ENCODE measurements at places on chromosomes 2 and 18.

DNA sequence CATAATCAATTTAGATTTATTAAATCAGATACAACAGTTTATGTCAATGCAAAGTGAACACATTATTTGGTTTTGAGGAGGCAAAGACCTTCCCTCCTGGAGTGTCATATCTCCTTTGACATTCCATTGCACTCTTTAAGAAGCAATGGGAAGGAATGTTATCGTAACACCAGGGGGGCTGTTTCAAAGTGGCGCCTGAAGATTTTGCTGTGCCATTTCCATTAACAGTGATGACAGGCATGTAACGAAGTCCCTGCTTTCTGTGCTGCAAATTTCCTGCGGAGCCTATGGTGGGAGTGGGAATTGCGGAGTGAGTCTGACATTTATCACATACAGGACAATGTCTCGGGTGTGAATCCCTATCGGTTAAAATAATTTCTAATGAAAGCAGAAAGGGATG, 499.6 kb upstream of the RAB6C start:
- DNase-seq: no peak

DNA sequence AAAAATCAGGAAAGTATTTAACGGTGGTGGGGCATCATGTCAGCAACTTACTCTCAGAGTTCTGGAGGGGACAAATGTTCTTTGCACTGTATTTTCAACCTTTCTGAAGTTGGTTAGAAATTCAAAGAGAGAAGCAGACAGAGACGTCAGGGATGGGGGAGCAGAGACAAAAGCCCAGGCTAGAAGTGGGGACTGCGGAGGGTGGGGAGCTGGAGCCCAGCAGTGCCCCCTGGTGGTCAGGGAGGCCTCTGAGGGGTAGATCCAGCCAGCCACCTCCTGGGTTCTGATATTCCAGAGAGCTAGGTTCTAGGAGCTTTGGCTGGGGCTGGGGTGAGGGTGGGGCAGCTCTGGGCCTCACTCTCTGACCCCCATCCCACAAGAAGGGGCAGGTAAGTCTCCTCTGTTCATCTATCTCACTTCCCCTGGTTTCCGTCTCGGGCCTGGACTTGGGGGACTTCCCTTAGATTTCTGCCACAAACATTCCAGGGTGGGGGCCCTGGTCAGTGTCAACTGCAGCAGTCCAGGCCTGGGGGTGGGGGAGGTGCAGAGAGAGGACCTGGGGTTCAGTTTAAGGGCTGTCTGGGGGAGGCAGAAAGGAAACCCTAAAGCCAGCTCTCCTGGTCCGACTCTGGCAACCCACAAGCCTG, 8.9 kb downstream of the TNS1 start:
- DNase-seq: no peak

DNA sequence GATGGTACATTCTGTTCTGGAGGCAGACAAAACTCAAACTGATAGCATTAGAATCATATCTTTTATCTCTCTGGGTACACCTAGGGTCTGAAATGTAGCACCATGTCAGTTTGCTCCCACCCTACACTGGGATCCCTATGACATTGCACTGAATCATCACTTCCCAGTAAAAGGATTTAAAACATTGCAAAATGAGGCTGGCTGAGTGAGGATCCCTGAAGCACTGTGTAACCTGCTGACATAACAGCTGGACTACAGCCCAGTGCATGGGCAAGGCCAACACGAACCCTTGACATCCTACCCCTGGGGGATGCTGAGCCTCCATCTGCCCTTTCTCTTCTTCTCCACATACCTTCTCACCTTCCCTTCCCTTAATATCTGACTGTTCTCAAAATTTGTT, 253.2 kb downstream of the TTC32 start:
- DNase-seq: no peak

GRCh38 chr18:32261003-32261402, 71.2 kb downstream of the MEP1B start:
- no peak for DNase-seq

DNA sequence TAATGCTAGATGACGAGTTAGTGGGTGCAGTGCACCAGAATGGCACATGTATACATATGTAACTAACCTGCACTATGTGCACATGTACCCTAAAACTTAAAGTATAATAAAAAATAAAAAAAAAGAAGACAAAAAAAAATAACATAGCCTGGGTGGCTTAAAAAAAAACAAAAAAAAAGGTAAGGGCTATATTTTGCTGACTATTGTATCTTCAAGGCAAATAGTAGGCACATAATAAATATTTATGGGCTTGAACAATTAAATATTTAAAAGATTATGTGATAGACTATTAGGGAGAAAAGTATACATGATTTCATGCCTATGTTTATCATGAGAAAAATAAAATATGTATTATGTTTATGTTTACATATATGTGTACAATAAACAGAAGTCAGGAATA, 99.4 kb downstream of the CCDC148 start:
- no peak for DNase-seq

GRCh38 chr2:216286616-216287231, 85.6 kb downstream of the MARCHF4 start:
- no peak for DNase-seq

- no peak for DNase-seq
These were observed 864 bp downstream of the LBH start for GRCh38 chr2:30231996-30232800.

GRCh38 chr2:68739595-68740399, 5.2 kb downstream of the ARHGAP25 start:
- no peak for DNase-seq

DNA sequence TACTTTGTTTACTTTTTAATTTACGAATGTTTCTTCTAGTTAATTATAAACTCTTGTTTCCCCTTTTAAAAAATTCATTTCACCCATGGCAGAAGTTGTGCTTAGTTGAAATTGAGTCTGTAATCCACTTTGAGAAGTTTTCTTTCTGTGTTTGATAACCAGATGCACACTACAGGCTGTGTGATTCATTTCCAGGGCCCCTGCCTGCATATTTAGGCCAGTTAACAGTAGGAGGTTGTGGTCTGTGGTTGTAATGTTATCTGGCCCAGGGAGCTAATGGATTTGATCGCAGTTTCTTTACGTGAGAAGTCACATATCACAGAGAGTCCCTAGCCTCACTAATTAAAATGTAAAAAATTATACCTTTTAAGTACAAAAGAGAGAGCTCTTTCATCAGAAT, 3.3 kb downstream of the CDH7 start:
- DNase-seq: no peak

DNA sequence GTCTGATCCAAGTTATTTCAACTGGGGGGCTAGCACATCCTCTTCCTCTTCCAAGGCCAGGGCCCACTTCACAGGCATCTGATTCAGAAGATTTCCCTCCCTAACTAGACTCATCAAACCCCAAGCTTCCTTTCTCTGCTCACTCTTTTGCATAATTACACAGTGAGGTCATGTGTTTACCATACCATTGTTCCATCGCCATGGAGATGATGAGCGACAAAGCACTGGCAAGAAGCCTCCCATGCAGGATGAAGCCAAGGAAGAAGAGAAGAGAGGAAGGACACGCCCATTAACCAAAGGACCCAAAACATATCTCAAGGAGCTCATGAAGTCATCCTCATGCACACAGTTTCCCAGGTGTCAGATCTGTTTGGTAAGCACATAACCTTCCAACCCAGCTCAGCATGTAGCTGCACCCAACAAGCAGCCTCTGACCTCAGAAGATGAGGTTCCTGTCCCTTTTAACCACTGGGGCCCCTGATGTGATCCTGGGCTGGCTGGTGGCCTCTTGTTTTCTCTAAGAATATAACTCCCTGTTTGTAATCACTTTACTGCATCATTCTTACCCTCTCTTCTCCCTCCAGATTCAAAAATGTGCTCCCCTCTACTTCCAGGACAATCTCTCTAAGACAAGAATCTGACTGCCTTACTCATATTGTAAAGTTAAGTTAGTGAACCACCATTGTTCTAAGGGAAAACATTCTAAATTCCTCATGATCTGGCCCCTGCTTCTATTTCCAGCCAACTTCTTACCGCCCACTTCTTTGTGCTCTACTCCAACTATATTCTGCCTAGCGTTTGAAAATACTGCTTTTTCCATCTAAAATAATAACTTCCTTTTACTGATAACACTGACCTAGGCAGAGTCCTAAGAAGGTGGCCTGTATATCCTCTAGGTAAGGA, 190.1 kb downstream of the TTC32 start:
- peak; percentile 91 for DNase-seq

- DNase-seq: no peak
These were observed 99.6 kb downstream of the METTL8 start for GRCh38 chr2:171334171-171334570.

DNA sequence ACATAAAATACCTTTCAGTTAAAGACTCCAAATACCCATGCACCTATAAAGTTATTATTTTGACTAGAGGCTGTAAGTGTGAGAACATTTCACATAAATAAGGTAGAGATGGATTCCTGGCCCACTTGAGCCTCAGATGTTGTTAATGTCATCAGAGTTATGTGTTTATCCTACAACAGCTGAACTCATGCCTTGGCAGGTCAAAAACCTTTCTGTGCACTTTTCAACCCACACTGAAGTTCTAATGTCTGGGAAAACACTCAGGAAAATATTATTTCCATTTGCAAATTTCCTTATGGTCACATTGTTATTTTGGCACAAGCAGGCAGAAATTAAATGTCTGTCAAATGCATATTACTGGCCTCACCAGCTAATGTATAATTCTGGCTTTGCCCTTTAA, 209.2 kb downstream of the LNPK start:
- DNase-seq: peak; percentile 58

DNA sequence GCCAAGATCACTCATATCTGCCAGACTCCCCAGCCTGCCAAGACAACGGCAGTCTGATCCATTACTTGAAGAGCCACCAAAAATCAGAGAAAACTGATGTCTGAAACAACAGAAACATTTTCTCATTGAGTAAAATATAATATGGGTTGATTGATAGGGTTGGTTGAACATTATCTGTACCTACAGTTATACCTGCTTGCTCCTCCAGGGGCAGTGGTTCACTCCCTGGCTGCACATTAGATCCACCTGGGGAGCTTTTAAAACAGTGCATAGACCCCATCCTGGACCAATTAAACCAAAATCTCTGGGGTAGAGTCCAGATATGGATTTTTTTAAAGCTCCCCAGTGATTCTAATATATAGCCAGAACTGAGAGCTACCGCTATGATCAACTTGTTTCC, 43.6 kb upstream of the SLC14A2 start:
- no peak for DNase-seq

DNA sequence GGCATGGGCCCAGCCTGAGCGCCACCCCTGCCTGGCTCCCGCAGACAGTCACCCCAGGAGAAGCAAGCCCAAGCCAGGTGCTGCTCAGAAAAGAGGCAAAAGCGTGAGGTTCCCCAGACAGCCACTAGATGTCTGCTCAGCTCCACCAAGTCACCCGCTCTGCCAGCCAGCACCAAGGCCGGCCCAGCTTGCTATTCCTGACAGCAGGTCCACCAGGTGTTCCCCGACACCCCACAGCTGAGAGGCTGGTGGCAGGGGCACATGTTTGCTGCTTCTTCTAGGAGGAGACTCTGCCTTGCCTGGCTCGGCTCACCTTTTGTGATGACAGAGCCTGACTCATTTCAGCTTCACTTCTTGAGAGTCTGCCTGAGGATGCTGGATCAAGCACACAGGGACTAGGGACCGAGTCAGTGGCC, 206.7 kb downstream of the MGAT5 start:
- no peak for DNase-seq

DNA sequence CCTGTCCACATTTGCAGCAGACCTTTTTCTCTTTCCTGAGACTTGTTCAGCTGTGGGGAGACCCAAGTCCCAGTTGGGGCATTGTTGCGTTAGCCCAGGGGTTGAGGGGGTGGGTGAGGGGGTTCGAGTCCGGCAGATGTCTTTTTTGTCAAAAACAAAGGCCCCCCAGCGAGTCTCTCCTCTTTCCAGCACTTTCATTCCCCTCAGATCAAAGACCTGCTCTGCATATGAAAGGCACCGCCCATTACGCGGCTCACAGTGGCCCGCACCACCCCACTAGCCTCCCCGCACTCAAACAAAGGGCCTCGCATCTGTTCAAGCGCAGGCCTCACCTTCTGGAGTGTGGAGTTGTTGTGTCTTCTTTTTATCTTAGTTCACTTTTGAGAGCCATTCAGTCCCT, 25.2 kb downstream of the TRABD2A start:
- no peak for DNase-seq

GRCh38 chr2:144500563-144500962, 19.4 kb downstream of the ZEB2 start:
- DNase-seq: no peak

DNA sequence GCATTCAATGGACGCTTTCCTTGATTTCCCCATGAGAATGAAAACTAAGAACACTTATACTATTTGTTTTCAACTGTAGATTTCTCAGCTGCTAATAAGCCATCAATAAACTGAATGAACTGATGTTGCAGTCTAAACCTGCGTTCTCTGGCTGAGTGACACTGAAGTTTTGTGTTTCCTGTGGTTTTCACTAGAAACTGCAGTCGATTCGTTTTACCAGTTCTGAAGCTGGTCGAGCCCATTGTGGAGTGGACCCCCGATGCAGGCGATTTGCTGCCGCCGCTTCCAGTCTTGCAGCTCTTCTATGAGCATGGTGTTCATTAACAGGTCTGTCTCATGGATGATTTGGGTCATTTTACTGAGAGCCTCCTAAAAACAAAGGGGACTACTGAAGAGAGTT, 50.6 kb upstream of the STAT1 start:
- no peak for DNase-seq

DNA sequence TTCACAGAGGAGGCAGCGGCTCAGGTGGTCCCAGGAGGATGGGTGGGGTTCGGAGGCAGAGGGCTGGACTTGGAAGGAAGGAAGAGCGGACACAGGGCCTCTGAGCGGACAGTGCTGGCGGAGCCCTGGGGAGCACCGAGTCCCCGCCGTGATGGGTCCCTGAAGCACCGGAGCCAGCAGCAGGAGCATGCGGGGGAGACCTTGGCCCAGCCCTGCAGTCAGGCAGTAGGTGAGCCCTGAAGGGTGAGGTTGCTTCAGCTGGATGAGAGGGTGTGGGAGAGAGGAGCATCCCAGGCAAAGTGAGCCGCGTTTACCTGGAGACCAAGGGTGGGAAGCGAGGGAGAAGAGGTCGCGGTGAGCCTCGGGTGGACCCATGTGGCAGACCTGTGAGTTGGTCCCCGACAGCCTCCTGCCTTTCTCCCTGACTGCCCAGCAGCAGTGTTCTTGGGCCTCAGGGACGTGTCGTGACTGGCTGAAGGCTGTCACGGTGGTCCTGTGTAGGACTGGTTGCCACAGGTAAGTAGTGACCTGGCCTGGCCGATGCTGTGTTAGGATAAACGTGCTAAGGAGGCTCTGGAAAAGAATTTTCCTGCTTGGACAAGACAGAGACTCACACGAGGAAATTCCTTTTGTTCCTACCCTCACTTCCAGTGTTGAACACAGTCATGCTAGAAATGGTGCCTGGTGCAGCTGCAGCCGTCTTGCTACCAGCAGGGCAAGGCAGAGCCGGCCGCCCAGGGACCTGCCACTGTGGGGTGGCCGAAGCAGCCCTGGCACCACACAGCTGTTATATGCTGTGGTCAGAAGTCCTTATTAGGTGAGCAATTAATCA, 73.0 kb downstream of the RRM2 start:
- no peak for DNase-seq

DNA sequence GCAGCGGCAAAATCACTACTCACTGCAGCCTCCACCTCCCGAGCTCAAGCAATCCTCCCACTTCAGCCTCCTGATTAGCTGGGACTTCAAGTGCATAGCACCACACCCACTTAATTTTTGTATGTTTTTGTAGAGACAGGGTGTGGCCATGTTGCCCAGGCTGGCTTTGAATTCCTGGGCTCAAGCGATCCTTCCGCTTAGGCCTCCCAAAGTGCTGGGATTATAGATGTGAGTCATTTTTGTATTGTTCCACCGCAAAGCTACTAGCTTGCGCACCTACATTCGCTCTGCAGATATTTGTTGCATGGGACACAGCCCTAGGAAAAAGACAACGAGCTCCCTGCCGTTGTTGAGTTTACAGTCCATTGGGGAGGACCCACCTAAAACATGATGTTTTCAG, 173.5 kb upstream of the AGAP1 start:
- no peak for DNase-seq

Measured in forelimb muscle (tissue), 1 donor.